ENCODE measurements at places on chromosomes 2 and 18.

GRCh38 chr2:120828829-120829632, 93.4 kb downstream of the GLI2 start:
- no peak for DNase-seq

- DNase-seq: no peak
These were observed 10.6 kb downstream of the DGUOK start for GRCh38 chr2:73937103-73937885.

GRCh38 chr2:189913821-189914220, 129.6 kb downstream of the PMS1 start:
- no peak for DNase-seq

- DNase-seq: no peak
These were observed 90.1 kb downstream of the EPAS1 start for GRCh38 chr2:46387292-46387691.

DNA sequence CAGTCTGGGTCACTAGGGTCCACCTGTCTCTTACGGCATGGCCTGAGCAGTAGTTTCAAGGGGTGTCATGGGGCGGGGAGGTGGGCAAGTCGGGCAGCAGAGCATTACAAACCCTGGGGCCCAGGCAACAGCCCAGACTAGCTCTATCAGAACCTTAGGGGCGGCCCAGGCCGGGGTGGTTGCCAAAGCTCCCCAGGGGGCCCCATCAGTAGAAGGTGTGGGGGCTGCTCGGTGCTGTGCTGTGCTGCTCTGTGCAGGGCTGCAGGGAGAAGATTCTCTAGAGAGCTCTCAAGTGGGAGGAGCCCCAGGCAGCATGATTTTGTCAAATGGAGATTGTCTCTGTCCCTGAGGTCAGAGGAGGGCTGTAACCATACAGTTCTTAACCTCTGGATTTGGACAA, 36.4 kb upstream of the SLC14A1 start:
- peak; percentile 33 for DNase-seq

- DNase-seq: no peak
These were observed 202.3 kb downstream of the PLCL1 start for GRCh38 chr2:198006733-198007132.

DNA sequence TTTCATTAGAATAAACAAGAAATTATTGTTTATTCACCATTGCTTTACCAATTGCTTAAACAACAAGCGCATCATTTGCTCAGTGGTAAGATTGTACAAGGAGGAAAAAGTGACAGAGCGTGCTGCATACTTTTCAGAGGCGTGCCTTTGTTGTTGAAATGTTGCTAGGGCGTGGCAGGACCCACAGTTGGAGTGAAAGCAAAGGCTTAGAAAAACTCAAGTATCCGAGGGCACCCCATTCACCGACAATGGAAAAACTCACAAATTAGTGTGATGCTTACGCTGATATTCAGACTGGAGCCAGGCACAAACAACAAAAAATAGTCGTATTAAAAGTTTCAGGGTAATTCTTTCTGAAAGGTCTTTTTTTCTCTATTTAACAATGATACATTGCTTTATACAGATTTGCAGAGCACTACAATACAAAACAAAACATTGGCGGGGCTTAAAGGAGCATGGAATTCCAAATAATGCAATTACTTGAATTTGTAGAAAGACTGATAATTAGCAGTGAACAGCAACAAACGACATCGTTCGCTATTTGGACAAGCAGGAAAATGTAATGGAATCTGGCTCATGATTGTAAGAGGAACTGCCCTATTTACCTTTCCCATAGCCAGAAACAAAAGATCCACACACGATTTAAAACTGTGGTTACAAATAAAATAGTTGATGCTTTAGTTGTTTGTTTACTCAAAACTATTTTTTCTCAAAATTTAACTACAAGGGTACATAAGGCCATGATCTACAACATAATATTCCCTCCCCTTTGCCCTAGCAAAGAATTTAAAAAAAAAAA, 37.8 kb upstream of the RTTN start:
- no peak for DNase-seq

DNA sequence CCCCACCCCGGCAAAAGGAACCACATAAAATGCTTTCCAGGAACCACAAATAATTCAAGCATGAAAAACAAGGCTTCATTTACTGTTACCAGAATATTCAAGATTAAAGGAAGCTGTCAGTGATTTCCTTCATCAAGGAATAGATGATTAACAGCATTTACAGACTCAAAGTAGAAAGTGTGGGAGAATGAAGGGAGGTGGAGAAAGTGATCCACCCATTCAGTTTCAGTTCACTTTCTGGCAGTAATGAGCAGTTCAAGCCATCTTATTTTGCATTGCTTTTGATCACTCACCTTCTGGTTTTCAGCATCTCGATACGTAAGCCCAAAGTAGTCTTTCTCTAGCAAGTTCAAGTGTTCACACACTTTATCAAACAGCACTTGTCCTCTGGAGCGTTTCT, 99.0 kb downstream of the EPB41L3 start:
- DNase-seq: no peak

DNA sequence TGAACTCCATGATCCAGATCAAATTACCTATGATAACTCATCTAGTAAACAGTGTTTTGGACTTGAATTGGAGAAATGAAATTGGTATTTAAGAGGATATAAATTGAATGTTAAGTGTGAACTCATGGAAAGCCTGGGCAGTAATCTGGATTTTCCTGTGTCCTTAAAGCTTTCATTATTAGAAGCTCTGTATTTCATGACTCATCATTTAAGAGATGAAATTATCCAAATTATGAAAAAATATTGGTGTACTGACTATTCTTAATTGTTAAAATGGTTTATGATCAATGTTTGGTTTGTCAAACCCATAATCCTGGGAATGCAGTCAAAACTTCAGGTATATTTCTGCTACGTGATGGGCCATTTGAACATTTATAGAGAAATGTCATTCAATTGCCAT, 332.2 kb upstream of the ST6GAL2 start:
- no peak for DNase-seq

DNA sequence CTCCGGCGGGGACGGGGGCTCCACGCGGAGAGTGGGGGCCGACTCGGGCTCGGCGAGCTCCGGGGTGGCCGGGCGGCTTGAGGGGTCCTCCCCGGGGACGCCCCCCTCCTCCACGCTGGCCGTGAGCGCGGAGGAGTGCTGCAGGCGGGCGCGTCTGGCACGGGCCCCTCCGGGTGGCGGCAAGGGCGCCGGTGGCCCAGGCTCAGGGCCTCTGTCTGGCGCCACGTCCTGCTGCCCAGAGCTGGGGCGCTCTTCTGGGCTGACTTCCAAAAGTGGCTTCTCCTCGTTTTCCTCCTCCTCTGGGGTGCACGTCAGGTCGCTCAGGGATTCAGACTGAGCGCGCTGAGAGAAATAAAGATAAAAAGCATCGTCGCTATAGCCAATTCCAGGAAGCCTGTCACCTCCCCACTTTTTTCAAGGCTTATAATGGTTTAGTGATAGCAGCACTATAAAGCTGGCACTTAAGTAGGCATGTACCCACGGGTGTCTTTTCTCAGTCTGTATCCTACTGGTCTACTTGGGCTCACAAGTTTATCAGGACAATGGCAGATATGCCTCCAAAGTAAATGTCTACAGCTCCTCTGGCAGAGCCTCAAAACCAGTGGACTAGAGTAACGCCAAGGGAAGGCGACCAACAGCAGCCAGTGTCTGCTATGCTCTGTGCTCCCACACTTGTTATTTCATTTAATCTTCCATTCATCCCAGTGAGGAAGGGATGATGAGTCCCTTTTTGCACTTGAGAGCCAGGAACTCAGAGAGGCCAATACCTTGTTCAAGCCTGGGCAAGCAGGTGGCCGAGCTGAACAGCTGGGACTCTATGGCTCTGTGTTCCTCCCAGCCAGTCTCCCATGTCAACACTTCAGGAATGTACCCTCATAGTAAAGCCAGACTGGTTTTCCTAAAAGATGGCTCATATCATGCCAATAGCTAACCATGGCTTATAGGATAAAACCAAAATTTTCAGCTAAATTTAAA, 92.6 kb upstream of the MGAT4A start:
- DNase-seq: no peak

DNA sequence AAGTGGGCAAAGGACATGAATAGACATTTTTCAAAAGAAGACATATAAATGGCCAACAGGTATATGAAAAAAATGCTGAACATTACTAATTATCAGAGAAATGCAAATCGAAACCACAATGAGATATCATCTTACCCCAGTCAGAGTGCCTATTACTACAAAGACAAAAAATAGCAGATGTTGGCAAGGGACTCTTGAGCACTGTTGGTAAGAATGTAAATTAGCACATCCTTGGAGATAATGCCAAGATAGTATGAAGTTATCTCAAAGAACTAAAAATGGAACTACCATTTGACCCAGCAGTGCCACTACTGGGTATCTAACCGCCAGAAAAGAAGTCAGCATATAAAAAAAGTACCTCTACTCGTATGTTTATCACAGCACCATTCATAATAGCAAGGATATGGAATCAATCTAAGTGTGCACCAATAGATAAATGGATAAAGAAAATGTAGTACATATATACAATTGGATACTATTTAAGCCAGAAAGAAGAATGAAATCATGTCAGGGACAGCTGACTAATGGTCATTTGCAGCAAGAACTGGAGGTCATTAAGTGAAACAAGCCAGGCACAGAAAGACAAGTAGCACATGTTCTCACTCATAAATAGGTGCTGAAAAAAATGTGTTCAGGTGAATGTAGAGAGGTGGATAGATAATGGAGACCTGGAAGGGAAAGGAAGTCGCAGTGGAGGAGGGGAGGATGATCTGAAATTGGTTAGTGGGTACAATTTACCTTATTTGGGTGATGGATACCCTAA, 141.7 kb upstream of the B3GNT2 start:
- no peak for DNase-seq

Data from CD4-positive, alpha-beta T cell treated with Interleukin-6 for 4 hours (primary cell).